HT-29 (cell line): ENCODE measurements at places on chromosomes 3 and 15.

DNA sequence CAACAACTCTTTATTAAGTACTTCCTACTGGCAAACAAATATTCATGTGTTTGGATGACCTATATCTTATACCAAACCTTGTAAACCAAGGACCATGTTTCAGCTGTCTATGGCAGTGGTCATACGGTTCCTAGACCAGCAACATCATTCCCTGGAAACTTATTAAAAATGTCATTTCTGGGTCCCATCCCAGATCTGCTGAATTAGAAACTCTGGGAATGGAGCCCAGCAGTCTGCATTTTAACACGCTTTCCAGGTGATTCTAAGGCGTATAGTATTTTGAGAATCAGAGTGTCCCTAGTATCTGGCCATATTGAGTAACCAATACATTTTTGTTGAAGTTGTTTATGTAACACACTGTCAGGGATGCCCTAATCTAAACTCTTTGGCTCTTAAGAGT lies 363.4 kb upstream of the LRRC3B start:
- DNase-seq: no peak

DNA sequence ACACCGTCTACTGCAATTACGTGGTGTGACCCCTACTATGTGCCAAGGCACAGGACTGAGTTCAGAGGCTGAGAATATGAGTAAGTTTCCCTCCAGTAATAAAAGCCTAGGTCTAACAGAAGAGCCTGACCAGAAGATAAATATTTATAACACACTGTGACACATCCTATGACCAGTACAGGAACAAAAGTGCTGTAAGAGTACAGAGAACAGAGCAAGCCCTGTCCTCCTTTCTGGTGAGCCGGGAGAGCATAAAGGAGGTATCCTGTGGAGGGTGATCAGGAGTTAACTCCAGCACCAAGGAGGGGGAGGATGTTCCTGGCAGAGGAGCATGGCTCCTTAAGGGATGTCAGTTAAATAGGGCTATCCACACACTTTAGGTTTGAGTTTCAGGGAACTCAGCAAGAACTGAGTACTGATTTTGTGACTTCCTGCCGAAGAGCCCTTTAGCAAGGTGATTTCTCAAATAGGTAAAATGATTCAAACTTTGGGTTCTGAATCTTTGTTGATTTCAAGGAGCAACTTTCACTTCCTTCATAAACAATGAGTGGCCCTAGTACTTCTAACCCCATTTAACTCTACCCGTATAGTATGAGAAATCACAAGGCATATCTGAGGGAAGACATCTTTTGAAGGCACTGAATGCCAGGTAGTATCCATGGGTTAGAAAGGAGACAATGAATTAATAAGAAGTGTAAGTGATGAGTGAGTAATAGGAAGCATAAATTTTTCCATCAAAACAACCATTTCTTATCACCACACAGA lies 198.0 kb downstream of the THRB start:
- DNase-seq: no peak

- DNase-seq: no peak
Observed at GRCh38 chr15:69535101-69535638, 82.6 kb downstream of the RPLP1 start.

DNA sequence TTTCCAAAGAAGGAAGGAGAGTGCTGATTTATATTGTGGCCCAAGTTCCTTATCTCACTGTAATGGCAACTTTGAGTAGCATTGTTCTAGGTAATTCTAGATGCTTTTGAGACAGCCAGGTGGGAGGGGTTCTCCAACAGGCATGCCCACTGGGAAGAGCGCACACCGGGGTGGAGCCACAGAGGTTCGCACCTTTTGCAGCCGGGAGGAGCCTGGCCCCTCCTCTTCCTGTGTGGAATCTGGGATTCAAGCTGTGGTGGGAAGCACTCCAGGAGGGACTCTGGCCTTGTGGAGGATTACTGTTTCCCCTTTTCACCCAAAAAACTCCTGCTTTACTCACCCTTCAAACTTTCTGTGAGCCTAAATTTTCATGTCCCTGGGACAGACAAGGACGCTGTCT lies 53.1 kb downstream of the CFAP20DC start:
- no peak for DNase-seq

DNA sequence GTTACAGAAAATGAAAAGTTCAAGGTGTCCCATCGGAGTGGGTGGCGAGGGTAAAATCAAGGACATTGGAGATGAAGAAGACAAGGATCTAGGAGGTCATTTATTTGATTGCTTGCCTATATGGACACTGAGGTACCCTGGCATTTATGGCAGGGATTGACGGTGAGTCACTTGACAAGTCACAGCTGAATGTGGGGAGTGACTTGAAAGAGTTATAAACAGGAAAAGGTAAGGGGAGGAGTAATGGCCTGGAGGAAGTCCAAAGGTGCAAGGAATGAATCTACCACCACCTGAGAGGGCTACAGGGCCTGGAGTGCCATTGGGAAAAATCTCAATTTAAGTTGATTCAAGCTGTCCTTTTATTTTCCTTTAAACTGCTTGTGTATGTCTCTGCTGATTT lies 11.8 kb upstream of the SGO1 start:
- peak; percentile 52 for DNase-seq

GRCh38 chr3:42096796-42097565 lies 5.8 kb downstream of the TRAK1 start:
- DNase-seq: no peak

GRCh38 chr3:58798312-58798711 lies 131.7 kb upstream of the FAM3D start:
- DNase-seq: no peak
